ENCODE measurements at places on chromosomes 6 and 20.

DNA sequence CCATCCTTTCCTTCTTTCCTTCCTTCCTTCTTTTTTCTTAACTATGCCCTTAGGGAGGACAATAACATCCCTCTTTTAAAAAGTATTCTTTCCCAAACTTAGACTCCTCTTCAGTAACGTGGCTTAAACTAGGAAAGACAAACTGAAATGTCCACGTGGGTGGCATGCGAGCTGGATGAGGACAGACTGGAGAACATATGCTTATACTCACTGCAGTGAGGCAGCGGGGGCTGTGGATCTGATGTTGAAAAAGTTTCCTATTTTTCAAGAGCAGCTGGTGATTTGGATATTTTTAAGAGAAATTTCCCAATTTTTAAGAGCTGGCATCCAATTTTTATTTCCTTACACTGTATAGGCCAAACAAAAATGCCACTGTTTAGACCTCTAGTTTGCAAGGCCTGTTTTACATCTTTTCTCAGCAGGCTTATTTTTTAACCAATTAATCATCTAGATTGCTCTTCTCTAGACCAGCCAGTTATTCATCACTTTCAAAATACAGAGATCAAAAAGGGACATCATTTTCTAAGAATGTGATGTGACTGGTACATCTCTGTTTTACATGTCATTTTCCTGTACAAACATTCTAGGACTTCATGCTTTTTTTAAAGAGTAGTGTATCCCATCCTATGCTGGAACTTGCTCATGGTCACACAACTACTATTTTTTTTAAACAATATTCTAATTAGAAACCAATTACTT lies 226.5 kb downstream of the BTBD9 start:
- no peak for DNase-seq

DNA sequence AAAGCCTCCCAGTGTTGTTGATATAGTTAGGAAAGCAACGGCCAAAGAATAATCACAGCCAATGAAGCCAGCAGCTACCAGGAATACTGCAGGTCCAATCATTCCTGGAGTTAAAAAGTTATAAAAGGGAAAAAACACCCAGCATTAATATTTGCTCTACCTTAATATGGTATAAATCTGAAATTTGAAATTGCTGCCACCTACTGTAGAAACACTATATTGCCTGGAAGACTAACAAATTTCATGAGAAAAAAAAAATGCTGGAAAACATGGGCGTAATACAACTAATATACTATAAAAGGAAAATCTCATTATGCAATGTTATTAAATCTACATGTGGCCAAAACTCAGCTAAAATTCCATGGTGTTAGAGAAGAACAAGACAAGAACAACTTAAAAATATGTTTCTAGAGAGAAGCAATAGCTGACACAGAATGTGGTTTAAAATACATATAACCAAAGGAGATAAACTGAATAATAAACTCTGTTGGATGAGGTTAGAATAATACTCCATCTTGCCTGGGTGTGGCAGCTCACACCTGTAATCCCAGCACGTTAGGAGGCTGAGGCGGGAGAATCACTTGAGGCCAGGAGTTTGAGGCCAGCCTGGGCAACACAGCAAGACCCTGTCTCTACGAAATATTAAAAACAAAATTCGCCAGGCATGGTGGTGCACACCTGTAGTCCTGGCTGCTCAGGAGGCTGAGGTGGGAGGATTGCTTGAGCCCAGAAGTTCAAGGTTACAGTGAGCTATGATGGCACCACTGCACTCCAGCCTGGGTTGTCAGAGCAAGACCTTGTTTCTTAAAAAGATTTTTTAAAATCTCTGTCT lies 43.1 kb downstream of the SLC17A5 start:
- peak; percentile 80 for DNase-seq

DNA sequence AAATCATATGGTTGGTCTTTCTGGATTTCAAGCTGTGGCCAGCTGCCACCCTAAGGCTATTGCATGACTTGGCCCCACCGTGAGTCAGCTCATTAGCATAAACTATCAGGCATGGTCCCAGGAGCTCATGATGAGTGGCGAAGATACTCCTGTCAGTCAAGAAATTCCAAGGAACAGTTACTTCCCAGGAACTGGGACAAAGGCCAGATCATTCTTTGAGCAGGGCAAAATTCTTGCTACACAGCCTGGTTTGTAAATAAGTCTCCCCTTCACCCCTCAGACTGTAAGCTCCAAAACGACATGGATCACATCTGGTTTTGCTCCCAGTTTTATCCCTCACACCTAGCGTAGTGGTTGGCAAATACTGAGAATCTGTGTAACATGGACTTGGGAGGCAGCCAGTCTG lies 33.0 kb upstream of the KIAA1586 start:
- no peak for DNase-seq

DNA sequence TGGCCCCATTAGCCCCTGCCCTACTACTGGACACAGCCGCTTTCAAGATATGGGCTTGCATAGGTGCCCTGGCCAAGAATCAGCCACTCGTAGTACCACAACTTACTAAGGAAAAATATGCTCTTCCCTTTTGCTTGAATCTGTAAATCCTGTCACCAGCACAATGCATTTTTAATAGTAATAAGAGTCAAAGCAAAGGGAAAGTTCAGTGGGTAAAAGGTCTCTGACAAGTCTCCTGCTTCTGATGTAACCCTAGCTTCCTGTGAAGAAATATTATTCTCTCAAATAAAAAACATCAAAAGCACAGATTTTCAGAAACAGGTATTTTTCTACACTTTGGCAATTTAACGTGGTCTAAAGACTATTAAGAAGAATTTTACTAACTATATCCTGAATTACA lies 373.8 kb downstream of the GJA1 start:
- DNase-seq: no peak

DNA sequence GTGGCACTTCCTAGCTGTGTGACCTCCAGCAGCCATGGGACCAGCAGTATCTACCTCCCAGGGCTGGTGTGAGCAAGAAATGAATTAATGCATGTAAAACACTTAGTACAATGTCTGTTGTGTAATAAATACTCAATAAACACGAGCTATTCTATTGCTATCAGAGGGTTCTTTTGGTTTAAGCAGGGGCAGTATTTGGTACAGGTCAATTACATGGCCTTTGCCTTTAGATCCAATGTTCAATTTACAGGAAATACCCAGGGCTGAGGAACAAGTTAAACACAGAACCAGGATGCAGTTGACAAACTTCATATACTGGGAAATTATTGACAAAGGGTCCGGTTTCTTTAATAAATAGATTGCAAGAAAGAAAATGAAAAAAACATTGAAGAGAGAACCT lies 2.9 kb downstream of the TGM2 start:
- DNase-seq: no peak

GRCh38 chr20:37463726-37464494 lies 57.1 kb upstream of the NNAT start:
- no peak for DNase-seq

Measured in Kasumi-1 (cell line).